Forelimb muscle (tissue), 1 donor: ENCODE measurements at places on chromosomes 5 and 9. TPM values are rescaled to one million over a fixed set of nuclear protein-coding genes. Genes with fewer than 3 reads are reported as not detected.

GRCh38 chr5:167254132-167254531 lies 1037.3 kb upstream of the WWC1 start:
- no peak for DNase-seq

- DNase-seq, result no peak
Observed at GRCh38 chr5:154740483-154740882, 14.7 kb upstream of the LARP1 start.

- DNase-seq, result no peak
Observed at GRCh38 chr9:86508208-86508903, 154.1 kb upstream of the TUT7 start.

DNA sequence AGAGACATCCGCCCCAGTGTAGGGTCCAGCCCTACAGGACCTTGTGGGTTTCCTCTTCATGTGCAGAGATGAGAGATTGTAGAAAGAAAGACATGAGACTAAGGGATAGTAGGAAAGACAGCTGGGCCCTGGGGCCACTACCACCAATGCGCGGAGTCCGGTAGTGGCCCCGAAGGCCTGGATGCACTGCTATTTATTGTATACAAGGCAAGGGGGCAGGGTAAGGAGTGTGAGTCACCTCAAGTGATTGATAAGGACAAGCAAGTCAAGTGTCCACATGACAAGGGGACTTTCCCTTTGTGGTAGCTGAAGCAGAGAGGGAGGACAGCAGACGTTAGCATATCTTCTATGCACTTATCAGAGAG lies 6.2 kb upstream of the TMEM141 start:
- no peak for DNase-seq

DNA sequence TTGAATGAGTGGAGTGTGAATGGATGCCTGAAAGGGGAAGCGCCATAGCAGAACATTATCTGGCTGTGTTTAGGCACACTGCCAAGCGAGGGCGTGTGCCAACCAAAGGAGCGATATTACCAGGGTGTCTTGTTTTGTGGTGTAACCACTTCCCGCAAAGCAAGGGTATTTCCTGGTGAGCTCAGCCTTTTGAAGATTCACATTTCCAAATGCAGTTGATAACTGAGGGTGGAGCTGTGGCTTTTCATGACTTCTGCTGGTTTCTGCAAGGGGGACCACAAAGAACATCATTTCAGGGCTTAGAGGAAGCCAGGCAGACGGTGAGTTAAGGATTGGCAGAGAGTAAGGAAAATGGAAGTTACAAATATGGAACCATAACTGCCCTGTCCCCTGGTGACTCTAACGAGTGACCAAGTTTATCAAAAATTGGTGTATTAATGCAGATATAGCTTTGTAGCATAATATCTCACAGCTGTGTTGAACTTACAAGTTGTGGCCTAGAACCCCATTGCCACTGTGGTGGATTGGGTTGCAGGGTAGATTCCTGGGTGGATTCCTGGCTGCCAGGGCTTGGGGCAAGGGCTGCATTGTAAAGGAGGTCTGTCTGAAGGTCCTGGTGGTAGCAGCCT lies 71.4 kb downstream of the RALGPS1 start:
- no peak for DNase-seq

DNA sequence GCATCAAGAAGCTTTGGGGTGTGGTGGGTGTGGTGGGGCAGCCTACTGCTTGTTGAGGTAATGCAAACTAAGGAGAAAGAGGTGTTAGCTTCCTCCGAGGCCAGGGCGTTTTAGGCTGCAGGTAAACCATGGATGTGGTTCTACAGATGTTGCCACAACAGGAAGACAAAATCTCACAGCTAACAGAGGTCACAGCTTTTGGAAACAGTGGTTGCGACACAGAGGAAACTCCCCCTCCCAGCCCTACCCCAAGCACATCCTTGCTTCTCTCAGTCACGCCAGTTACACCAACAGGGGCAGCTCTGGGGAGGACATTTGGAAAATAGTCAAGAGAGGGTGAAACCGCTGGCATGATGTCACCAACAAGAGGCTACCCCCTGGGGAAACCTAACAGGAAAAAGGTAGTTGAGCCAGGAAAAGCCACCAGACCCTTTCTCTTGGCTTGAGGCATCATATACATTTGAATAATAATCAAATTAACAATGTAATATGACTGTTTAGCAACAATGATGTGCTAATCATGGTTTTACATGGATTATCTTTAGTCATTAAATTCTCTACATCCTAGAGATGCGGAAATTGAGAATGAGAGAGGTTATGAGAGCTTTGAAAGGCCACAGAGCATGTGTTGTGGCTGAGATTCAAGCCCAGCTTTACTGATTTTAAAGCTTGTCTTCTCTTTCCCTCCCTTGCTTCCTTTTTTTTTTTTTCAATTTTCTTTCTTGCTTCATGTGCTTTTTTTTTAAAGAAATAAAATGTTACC lies 82.2 kb upstream of the IL12B start:
- DNase-seq, result no peak

DNA sequence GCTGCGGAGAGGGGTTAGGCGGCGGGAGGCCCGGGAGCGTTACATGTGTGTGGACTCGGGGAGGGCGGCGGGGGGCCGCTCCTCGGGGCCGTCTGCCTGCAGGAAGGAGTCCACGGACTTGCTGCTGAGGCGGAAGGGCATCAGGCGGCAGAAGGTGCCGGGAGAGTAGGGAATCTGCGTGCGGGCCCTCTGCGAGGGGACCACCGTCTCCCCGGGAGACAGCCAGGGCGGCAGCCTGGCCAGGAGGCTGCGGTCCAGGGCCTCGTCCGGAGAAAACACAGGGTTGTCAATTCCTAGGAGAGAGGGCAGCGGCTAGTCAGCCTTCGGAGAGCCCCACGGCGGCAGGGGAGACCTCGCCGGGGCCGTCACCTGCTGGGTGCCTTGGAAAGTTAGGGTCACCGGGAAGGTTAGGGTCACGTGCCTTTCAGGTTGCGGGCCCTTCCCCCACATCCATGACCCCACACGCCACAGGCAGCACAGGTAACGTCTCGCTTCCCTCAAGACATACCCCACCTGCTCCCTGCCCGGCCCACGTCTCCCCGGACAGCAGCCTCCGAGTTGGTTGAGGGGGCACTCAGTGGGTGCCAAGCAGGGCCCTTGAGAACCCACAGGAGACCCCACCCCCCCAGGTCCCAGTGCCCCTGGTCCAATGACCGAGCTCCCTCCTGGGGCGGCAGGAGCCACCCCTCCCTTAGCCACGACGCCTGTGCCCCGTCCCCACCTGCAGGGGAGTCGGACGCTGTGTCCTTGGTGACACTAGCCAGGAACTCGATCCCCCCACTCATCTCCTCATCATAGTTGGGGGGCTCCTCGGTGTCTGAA lies 32.1 kb downstream of the EXOC3 start:
- DNase-seq, result no peak

- no peak for DNase-seq
Observed at GRCh38 chr9:90423661-90424193, 218.9 kb downstream of the DIRAS2 start.

DNA sequence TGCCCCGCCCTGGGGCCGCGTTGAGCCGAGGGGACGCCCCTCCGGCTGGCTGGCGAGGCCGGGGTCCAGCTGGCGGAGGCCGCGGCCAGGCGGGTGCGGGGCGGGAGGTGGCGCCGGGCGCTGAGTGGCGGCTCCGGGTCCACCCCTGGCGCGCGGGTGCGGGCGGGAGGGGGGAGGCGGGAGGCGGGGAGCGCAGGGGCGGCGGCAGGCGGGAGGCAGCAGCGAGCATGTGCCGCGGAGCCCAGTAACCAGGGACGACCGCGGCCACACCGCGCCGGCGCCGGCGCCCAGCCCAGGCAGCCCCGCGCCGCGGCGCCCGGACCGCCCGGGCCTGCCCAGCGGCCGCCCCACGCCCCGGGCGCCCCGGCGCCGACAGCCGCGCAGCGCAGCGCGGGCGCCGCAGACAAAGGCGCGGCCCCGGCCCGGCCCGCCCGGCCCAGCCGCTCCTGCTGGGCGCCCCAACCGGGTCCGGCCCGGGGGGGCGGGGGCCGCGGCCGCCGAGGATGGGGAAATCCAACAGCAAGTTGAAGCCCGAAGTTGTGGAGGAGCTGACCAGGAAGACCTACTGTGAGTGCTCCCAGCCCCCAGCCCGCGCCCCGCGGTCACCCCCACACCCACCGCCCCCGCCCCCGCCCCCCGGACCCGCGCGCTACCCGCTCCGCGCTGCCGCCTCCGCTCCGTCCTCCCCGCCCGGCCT lies at the start of gene NCS1:
NCS1 (plus strand) TSS at position 244 of the 697 bp plus-strand sequence; CDS start at position 504, 260 bp downstream.
- DNase-seq, result peak; percentile 34

GALNT12 gene
- 2.0 TPM for polyA plus RNA-seq

ADAMTS13 gene
- 7.8 TPM for polyA plus RNA-seq

SH3TC2 gene
- 1.3 TPM for polyA plus RNA-seq

WDR36 gene
- 15.1 TPM for polyA plus RNA-seq

RABEPK gene
- polyA plus RNA-seq, result 15.4 TPM

PCDHA1 gene
- polyA plus RNA-seq, result 0.10 TPM
